ENCODE measurements at places on chromosomes 3 and 15.

- DNase-seq: no peak
Observed at GRCh38 chr15:22880068-22880980, 41.9 kb downstream of the NIPA2 start.

- DNase-seq: no peak
Observed at GRCh38 chr15:68401496-68402431, 30.2 kb downstream of the ITGA11 start.

DNA sequence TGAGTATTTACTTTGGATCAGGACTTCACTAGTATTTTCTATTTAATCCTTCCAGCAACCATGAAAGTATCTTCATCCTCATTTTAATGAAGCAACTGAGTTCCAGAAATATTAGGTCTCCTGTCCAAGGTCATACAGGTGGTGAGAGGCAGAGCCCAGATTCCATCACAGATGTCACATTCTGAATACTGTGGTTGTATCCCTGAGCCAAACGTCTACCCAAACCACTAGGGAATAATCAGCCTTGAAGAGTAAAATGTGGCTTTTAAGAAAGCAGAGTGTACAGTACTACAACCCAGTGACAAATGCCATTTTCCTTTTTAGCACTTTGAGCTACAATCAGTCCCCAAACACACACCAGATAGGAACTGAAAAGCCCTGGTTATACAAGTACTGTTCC lies 93.3 kb upstream of the TRIM42 start:
- DNase-seq: no peak

GRCh38 chr3:77620009-77620408 lies 580.1 kb downstream of the ROBO2 start:
- DNase-seq: no peak

DNA sequence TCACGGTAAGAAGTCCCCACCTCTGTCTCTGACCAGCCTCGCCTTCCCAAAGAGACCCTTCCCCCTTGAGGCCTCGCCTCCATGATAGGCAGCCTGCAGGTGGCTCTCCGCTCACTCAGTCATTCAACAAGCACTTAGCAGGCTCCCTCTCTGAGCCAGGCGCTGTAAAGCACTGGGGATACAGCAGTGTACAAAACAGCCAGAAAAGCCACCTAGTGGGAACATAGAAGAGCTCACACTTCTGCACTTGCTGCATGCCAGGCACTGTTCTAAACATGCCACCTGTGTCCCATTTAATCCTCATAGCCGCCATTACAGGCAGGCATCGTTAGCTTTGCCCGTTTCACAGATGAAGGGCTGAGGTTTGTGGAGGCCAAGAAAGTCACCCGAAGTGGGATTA lies 56.0 kb downstream of the SEMA3G start:
- DNase-seq: no peak

DNA sequence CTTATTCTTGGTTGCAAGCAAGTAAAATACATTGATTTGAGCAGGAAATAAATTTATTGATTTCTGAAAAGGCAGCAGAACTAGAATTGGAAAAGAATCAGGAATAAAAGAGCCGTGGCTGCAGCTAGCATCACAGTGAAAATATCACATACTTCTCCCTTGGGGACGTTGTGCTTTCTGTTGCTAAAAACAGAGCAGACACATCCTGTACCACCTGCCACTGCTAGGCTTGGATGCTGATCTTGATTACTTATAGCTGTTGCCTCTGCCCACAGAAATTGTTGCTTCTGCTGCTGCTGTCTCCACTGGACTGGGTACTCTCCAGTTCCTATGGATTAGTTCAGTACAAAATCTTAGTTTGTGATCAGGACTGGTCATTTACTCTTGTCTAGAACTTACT lies 283.8 kb downstream of the C3orf38 start:
- DNase-seq: no peak

DNA sequence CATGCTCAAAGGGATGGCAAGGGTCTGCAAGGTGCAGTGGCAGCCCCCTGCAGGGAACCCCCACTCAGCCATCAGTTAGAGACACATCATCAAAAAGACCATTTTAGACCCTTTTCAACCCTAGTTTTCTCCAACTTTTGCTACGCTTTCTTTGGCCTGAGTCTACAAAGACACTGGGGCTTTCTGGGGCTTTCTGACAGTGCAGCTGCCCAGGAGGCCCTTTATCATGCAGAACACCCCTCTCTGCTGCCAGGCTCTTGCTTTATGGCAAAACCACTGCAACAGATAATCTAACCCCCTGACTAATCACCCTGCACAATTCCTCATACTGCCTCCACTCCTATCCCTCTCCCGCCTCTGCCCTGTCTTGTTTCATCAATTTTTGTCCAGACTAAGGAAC lies 2.4 kb downstream of the NMNAT3 start:
- no peak for DNase-seq

DNA sequence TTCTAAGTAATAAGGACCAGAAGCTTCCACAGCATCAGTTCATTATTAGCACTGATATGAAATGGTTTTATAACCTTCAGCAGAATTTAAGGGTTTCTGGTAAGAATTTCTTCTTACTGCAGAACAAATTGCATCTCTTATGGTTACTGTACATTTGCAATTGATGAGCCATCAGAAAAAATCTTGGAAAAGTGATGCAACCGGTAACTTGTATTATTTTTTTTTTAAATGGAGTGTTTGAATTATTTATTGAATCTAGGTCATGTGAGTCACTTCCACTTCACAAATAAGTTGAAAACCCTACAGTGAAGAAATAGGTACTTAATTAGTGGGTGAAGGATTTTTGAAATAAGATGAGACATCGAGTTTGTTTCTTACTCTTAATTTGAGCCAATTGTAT lies 786.0 kb downstream of the TUSC7 start:
- DNase-seq: no peak

GRCh38 chr3:62048577-62048976 lies 324.8 kb downstream of the FEZF2 start:
- DNase-seq: no peak

DNA sequence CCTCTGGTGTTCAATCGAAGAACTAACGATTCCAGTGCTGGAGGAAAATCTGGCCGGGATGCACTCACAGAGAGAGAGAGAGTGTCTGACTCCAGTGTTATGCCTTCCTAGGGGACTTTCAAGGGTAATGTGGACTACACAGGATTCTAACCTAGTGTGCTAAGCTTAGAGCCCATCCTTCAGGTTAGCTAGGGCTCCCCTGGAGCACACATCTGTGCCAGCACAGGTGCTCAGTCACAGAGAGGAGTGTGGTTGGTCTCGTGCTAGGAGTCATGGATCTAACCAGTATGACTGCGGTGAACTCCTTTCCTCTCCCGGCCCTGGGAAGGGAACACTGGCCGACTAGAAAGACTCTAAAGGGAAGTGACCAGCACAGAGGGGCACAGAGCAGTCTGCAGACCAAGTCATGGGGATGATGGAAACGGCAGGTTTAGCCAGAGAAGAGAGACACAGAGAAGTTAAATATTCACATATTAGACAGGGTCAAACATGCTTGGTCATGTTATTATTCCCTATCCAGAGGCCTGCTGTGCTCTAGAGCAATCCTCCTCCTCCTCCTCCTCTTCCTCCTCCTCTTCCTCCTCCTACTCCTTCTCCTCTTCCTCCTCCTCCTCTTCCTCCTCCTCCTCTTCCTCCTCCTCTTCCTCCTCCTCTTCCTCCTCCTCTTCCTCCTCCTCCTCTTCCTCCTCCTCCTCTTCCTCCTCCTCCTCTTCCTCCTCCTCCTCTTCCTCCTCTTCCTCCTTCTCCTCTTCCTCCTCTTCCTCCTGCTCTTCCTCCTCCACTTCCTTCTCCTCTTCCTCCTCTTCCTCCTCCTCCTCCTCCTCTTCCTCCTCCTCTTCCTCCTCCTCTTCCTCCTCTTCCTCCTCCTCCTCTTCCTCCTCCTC lies 280.3 kb downstream of the XXYLT1 start:
- DNase-seq: no peak

GRCh38 chr3:67863869-67864268 lies 209.5 kb upstream of the SUCLG2 start:
- DNase-seq: no peak

- no peak for DNase-seq
Observed at GRCh38 chr3:139299261-139300132, 44.3 kb upstream of the MRPS22 start.

DNA sequence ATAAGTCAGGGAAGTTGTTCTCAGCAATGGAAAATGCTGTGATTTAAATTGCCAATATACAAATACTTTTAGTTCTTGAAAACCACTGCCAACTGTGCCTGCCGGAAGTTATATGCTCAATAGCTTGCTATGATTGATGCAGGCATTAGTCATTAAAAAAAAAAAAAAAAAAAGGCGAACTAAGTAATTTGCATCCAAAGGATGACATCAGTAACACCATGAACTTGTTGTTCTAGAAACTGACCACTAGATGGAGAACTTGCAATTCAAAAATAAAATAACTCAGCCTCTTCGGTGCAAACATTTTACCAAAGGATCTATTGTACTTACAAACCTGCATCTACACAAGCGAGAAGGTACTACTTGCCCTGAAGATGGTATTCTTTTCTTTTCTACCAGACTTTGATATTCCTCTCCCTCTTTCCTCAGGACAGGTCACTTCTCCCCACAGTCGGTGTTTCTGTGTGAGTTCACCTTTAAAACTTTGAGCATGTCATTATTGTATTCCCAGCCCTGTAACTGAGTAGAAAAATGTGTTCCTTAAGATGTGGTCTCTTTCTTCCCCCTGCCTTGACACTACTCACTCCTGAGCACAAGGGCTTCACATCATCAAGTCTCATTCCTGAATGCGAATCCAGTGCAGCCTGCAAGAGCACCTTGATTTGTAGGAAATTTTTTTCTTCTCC lies 115.0 kb upstream of the VEPH1 start:
- no peak for DNase-seq

DNA sequence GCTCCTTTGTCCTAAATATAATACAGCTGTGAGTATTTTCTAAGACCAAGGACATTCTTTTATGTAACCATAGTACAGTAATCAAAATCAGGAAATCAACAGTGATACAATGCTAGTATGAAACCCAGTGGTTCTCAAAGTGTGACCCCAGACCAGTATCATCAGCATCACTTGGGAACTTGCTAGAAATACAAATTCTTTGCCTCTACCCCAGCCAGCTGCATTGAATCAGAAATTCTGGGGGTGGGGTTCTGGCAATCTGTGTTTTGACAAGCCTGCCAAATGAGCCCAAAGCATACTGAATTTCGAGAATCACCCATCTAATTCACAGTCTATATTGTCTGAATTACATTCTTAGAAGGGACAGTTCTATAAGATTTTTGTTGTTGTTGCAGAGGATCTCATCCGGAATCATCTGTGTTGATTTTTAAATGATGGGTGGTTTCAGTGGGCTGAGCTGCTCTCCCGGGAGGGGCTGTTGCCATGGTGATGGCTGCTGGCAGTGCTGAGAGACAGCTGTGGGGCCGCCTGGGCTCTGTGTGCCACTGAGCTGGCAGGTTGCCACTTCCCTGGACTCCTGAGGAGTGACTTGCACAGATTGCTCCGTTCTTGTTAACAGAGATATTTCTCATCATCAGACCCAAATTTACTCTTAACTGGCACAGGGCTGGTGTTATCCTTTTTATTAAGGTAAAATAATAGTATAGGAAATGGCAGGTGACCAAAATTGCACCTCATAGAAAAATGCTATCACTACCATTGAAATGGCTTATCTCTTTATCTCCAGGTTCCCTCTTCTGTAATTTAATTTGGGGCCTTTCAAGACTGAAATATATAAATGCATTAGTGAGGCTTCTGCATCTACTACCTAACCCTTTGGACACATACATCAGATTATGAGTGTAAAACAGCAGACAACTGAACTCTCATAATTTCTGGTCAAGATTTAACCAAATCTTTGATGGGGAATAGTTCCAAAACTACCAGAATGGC lies 56.5 kb downstream of the NEK11 start:
- no peak for DNase-seq

- DNase-seq: peak; percentile 34
Observed at GRCh38 chr3:56864090-56864489, 62.3 kb upstream of the ARHGEF3 start.

DNA sequence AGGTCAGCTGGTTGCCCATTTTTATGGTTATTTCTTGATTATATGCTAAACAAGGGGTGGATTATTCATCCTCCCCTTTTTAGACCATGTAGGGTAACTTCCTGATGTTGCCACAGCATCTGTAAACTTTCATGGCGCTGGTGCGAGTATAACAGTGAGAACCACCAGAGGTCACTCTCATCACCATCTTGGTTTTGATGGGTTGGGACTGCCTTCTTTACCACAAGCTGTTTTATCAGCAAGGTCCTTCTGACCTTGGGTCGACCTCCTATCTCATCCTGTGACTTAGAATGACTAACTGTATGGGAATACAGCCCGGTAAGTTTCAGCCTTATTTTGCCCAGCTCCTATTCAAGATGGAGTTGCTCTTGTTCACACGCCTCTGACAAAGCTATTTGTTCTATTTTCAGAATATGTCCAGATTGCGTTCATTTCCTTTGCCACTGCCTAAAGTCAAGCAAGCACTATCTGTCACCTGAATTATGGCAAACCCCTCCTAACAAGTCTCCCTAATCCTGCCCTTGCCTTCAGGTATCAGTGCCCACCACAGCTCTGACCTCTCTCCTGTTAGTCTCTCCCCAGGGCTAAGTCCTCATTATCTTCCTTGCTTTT lies 308.5 kb downstream of the ROBO2 start:
- no peak for DNase-seq

- no peak for DNase-seq
Observed at GRCh38 chr3:38372214-38372601, 25.6 kb downstream of the XYLB start.

DNA sequence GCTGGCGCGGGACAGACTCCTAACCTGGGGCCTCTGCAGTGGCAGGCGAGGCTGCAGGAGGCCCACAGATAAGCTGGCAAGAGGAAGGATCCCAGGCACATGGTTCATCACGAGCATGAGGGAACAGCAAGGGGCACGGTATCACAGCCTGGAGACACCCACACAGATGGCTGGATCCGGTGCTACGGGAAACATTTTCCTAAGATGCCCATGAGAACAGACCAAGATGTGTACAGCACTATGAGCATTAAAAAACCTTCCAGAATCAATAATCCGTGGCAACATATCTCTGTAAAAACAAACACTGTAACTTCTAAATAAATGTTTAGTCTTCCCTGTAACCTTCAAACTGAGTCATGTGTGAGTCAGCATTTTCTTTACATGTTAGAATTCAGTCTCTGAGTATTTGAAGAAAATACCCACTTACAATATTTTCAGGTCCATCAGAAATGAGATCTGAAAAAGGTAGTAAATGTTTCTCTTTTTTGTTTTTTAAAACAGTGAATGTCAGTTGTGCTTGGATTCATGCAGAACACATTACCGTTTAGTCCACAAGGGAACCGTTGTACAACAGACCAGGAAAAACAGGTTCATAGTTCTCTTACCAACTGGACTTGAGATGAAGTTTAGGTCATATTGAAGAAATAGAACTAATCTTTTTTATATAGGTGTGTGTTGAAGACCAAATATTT lies 75.9 kb downstream of the BOC start:
- DNase-seq: no peak

DNA sequence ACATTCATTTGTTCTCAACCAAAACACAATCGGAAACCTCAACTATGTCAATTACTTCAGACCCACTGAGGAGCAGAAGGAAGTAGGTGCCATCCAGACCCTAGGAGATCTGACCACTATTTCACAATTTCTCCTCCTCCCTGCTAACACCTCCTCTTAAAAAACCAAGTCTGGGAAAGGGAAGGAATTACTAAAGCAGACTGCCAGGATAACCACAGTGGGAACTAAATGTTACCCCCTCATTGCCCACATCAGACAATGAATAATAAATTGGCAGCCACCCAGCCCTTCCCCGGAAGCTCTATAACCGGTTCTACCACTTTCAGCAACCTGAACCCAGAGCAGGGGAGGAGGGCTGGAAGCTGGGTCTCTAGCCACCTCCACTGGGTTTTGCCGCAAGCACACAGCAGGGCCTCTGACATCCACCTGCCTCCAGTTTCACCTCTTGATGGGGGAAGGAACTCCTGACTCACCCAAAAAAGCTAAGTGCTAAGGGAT lies 17.6 kb downstream of the C15orf62 start:
- DNase-seq: peak; percentile 62

Measured in stimulated activated CD4-positive, alpha-beta T cell treated with anti-CD3 and anti-CD28 coated beads, Interleukin-4, amount 100 ng/mL, for 1 hour (primary cell).